ENCODE measurements at places on chromosomes 2 and 18.

GRCh38 chr18:12052866-12053265 is 40.8 kb upstream of the ANKRD62 start:
- no peak for DNase-seq

DNA sequence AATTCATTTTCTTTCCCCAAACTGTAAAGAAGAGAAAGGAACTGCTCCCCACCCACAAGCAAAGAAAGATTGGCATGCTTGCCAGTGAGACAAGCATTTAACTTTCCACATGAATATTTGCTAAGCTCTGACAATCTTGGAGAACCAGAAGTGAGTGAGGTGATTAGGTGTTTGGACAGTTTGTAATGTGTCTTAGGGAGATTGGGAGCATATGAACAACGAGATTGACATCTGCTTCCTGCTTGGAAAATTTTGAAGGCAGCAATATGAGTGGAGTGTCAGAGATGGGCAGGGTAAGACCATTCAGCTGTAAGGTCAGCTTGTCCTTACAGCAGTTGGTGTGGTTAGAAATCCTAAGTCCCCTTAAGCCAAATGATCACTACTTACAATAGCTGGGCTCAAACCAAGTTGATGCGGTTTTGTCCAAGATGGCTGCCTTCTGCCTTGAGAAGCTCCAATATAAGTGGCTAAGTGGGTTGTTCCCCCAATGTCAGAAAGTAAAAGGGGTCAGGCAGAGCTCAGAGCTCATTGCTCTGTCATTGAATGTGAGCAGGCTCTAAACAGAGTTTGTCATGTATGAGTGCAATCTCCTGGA is 36.0 kb upstream of the GALNT5 start:
- no peak for DNase-seq

- DNase-seq: no peak
Measured at GRCh38 chr18:41719808-41720207, 235.2 kb upstream of the PIK3C3 start.

DNA sequence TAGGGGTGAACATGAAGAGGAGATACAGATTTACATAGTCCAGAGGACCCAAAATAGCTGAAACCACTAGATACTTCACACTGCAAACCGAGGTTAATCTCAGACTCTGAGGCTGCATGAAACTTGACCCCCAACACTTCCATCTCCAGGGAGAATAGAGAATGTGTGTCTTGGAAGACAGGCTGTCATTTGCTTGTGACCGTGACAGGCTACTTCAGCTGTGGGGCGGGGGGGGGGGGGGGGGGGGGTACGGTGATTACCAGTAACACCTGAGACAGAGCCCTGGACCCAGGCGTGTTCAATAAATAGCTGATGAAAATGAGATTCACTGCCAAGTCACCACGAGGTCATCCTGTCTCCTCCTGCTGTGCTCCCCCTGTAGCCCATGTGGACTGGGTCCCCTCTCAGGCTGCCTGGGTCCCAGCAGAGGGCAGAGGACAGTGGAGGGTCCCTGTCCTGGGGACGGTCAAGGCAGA is 5.7 kb upstream of the KLHL29 start:
- DNase-seq: no peak

- no peak for DNase-seq
Measured at GRCh38 chr18:34543945-34544344, 166.2 kb upstream of the DTNA start.

DNA sequence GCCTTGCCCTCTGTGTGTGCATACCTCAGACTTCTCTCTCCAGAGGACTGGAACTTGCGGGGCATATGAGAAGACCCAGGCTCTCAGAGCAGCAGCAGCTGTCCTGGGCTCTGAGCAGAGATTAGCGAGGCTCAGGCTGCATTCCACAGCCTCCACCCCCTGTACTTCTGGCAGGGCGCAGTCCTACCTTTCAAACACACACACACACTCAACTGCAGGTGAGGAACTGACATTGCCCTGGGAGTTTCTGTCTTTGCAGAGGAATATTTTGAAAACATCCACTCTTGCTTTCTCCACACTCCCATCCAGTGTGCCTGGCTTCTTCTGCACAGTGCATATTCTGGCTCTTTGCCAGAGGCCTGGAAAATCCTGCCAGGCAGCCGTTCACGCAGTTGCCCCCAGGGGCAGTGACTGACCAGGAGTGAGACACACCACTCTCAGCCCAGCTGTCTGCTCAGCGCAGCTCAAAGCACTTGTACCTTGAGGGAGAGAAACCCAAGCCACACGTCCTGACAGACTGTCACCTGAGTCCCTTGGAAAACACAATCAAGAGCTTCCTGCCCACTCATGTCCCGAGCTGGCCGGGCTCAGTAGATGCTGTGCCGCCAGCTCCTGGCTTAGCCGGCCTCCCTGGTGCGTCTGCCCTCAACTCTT is 460.8 kb downstream of the RNF144A start:
- DNase-seq: no peak

DNA sequence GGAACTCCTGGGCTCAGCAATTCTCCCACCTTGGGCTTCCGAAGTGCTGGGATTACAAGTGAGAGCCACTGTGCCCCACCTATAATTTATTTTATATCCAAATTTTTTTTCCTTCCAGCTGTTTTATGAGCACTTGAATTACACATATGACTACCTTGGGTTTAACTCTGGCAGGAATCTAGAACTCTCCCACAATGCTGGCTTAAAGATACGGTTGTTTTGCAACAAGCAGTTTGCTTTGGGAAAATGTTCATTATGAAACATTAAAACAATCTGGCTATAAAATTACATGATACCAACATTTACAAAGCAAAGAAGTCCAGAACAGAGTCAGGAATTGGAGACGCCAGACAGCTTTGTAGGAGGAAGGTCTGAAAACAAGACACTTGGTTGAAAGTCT is 12.8 kb downstream of the CD302 start:
- no peak for DNase-seq

DNA sequence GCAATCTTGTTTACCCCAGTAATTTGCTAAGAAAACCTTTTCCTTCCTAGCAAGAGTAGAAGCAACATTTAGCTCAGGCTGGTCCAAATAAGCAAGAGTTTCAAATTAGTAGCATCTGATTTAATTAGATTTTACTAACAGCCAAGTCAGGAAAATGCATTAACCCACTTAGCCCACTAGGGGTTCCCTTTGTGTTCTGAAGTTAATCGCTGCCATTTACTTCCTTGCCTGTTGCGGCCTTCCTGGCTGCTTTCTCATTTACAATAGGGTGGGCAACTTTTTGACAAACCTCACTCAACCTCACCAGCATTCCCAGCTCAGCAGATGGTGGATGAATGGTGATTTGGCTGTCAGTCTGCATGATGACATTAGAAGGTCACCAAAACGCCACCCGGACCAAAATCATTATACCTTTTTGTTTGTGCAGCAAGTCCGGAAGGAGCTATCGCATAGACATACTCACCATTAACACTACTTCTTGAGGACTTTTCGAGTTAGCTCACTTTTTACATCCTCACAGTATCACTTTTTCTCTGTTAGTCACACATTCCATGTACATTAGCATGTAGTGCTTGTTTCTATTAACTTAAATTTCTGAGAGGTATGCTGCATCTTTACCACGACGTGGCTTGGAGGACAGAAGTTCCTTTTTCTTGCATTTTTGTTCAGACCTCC is 101.5 kb upstream of the SETBP1 start:
- no peak for DNase-seq

DNA sequence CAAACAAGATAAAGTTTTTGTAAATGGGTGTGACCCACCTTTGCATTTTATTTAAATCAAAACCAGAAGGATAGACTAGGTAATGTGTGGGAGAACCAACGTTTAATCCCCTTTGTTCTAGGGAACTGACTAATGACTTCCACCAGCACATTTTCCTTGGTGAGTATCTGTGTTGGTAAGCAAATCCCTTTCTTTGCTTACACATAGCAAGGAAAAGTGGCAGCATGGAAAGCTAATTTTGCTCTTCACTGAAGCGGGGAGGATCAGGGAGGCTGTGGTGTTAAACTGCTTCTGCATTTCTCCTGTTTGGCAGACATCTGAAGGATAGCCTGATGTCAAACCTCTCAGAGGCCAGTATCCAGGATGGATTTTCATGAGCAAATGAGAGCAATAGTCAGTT is 331.1 kb downstream of the PTPRM start:
- no peak for DNase-seq

- no peak for DNase-seq
Measured at GRCh38 chr18:21040466-21040865, 71.1 kb downstream of the ROCK1 start.

DNA sequence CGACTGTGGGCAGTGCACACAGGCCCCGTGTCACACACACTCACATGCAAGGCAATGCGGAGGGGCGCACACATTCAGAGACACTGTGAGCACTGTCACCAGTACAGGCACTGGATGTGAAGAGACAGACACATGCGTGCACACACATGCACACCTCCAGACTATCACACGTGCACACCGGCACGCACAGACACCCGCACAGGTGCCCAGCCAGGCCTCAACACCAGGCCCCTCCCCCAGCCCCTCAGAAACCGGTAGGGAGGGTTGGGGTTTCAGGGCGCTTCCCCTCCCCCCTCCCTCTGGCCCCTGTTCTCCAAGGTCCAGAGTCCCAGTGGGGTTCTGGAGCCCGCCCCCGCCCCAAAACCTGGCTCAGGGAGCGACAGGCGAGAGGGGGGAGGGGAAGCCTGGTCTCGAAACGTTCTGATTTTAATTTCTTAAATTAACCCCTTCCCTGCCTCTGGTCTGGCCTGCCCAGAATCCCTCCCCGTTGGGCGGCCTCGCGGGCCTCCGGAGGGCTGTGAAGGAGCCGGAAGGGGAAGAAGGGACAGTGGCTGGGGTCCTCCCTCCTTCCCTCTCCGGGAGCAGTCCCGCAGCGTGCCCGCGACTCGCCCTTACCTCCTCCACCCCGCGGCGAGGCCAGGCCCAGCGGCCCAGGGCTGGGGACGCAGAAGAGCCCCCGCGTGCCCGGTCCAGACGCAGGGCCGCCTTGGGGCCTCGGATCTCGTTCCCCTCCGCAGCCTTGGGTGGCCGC is 558 bp downstream of the FBXO41 start:
- peak; percentile 46 for DNase-seq

DNA sequence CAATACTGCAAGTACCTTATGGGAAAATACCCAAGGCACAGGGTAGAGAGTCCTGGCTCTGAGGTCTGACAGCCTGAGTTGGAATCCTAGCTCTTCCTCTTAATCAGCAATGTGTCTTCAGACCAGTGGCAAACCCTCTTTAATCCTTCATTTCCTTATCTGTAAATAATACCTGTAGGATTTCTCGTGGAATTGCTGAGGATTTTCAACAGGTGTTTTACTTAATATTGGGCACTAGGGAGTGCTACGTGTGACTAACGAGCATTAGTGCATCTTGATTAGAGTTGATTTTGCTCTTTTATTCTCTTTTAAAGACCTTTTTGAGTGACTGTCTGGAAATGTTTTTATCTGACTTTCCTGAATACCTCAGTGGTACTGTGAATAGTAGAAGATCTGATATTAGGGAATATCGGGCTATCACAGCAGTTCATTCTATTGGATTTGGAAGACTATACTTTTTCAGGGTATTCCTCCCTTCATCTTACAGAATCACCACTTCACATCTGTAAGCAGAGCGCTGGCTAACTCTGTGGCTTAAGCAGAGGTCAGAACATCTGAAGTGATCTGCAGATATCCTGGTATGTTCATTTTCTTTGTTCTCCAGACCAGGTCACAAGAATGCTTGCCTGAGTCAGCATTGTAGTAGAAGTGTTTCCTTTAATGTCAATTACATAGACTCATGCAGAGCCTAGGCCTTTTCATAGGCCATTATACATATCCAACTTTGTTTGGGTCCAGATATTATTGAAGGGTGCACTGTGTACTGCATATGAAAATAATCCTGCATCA is 49.1 kb downstream of the ARHGAP28 start:
- DNase-seq: no peak

GRCh38 chr2:17709897-17710296 is 43.7 kb downstream of the SMC6 start:
- no peak for DNase-seq

DNA sequence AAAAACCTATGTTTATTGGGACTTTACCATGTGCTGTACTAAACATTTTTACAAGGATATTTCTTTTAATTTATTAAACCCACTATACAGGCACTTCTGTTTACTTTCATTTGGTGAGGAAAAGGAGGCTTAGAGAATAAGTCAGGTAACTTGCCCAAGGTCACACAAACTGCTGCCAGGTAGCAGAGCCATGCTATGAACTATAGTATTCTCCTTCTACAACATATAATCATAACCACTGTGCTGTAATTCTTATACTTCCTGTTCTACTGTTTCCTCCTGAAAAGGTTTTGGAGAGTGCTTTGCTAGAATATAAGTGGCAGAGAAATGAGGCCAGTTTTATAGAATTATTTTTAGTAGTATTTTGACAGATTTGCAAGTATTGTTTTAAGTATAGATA is 29.5 kb downstream of the SLC39A10 start:
- no peak for DNase-seq

All from activated naive CD4-positive, alpha-beta T cell treated with anti-CD3 and anti-CD28 coated beads, Interleukin-2, amount 10 ng/mL, durations not matched to agents 7 days and 5 days (primary cell).